ENCODE measurements at places on chromosomes 12 and 14.

- DNase-seq = no peak
Observed at GRCh38 chr12:12443431-12443878, 86.6 kb downstream of the BORCS5 start.

DNA sequence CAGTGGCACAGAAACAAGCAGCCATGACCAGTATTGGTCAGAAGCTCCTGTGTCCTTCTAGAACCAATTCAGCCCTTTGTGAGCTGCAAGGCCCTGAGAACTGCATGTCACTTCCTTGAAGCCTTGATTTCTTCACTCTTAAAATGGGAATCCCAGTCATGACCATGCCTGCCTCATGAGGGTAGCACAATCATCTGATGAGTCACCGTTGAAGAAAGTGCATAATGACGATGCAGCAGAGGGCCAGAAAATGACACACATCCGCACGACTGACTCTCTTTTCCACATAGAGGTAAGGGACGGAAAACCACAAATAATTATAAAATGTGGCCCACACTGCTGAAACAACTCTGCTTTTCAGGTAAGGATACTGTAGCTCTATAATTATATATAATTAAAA is 777.4 kb downstream of the BCL11B start:
- no peak for DNase-seq

DNA sequence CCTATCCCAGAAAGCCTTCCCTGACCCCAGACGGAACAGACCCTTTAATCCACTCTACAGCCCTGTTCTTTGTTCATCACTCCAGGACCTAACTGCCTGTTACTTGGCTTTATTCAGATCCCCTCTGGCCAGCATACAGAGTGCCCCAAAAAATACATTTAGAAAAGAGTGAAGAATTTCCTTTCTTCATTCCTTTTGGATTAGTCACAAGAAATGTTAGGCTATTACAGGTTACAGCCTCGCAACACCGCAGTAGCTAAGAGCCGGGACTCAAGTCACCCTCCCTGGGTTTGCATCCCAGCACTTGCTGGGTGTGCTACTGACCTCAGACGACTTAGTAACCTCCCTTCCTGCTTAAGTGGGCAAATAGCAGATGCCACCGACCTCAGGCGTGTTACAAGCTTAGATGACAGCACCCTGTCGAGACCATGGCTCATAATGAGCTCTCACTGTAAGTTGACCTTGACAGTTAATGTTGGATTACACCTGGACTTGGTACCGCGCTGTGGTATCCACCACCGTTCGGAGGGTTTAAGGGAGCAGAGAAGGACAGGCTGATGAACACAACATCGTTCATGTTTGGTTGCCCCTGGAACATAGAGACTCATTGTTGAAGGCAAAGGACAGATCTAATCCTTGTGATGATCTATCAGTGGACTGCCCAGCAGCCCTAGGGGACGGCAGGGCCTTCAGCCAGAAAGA is 12.9 kb downstream of the GLRX5 start:
- no peak for DNase-seq

- no peak for DNase-seq
Observed at GRCh38 chr12:12010277-12011039, 60.3 kb upstream of the BCL2L14 start.

DNA sequence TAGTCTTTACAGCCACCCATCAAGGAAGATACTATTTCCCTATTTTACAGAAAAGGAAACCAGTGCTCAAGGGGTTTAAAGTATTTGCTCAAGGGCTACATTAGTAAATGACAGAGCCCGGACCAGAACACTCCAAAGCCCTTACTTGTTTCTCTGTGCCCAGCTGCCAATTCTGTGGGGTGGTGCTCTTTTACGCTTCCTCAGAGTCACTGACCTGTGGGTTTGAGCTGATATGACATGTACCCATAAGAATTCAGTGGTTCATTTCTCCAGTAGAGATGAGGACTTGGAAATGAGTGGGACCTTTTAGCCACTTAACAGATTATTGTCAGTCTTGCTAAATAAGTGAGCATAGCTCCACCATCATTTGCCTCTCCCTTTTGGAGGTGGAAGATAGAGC is 37.4 kb upstream of the NKX2-8 start:
- no peak for DNase-seq

- DNase-seq = no peak
Observed at GRCh38 chr12:89742337-89743022, 33.8 kb upstream of the ATP2B1 start.
